T-helper 1 cell (primary cell): ENCODE measurements at places on chromosomes 3 and 15.

DNA sequence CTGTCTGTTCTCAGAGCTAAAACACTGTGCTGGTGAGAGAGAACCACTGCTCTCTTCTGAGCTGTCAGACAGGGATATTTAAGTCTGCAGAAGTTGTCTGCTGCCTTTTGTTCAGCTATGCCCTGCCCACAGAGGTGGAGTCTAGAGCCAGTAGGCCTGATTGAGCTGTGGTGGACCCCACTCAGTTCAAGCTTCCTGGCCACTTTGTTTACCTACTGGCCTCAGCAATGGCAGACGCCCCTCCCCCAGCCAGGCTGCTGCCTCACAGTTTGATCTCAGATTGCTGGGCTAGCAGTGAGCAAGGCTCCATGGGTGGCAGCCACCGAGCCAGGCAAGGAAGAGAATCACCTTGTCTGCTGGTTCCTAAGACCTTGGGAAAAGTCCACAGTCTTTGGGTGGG lies 21.0 kb upstream of the CACNA1D start:
- DNase-seq: no peak

GRCh38 chr3:121295452-121295851 lies 250.3 kb downstream of the POLQ start:
- DNase-seq: no peak

DNA sequence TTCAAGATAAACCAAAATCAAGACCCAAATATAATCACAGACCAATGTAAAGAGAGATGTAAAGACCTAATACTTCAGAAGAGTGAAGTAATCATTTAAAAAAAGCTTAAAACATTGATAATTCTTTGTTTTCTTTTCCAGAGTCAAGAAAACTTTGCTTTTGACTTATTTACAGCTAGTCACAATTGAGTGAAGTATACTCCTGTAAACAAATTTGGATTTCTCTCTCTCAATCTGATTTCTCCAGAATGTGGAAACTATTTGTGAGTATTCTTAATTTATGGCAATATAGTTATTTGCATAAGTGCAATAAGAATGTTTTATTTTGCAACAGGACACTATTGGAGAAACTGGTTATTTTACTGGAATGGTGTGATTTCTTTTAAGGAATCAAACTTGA lies 43.7 kb upstream of the ZBTB20 start:
- no peak for DNase-seq

DNA sequence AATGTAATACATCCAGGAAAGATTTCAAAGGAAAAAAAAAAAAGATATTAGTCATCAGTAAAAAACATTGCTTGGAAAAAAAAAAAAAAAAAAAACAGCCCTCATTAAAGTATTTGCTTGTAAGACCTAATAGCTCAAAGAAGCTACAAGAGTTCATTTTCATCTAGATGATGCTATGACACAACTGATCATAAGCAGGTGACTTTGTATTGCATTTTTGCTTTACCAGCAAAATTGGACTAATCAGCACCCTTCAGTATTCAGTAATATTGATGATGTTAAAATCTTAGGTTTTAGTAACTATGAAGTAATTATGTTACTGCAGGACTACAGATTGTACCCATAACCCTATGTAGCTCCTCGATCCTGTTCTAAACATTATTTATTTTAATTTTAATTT lies 214.7 kb upstream of the CADM2 start:
- DNase-seq: no peak

DNA sequence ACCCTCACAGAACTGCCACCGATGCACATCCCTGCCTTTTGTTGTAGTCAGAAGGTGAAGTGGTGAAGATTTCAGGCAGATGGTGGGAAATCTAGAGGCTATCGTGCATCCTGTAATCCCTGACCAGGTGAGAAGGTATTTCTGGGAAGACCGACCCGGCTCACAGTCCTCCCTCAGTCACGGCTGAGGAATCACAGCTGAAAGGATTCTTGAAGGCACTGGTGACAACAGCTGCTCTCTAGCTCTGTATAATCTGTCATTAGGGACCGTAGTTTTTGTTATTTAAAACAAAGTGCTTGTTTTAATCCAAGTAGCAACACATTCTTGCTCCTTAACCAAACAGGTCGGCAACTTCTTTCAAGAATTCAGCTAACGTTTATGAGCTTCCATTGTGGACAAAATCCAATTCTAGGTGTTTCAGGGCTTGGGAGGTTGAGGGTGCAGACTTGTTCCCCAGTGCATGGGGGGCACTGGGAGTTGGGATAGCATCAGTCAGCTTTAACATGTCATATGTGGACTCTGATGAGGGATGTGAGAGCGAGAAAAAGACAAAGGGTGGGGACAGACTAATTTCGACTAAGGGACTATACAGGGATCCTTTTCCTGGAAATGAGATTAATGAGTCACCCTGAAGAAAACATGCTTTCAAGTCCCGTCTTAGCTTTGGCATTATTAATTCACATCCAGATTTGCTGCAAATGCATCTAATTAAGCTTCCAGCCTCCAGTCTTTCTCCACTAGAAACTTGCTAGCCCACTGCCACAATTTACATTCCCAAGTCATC lies 141.0 kb upstream of the RASGRP1 start:
- no peak for DNase-seq

DNA sequence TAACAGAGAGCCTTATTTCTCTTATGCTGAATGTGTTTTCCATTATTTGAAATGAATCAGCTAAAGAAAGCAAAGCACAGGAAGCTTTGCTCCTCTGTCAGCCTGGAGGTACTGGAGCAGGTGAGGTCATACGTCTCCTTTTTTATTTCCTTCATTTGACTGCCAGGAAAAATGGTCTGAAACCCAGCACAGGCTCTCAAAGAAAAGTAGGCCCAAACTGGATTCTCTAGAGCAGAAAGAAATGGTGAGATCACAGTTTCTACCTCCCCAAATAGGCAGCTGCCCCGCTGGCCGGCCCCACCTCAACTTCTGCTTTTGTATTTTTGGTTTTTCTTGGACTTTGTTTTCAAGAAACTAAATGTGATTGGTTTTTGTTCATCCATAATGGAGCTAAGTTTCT lies 95.1 kb downstream of the RPL39L start:
- no peak for DNase-seq

DNA sequence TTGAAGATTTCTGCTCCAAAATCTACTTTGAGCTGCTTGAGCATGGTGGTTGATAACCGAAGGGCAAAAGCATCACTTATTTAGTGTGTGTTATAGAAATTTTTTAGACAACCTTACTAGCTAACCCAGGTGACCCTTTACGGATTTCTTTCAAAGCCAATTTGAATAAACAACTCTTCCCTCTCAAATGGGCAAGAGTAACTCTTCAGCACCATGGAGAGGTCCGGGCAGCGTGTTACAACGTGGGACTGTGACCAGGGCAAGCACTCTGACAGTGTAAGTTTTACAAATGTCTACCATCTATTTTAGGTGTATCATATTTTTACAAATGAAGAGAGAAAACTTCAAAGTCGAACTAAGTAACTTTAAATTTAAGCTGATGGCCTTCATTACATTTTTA lies 471.8 kb downstream of the MFSD1 start:
- DNase-seq: no peak

DNA sequence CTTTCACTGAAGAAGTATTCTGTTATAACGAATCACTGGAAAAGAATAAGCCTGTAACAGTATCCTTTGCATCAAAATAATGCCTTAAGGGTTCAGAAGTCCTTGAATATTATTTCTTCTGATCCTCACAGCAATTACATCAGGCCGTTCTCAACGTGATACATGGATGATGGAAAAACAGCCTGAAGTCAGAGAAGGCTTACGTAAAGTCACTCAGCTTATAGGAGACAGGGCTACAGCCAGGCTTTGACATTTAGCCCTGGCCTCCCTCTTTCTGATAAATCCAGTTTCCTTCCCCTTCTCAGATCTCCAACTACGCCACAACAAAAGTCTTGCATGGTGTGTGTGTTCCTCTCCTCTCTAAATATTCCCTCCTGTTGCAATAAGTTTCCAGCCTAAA lies 131.9 kb downstream of the ANO10 start:
- DNase-seq: no peak

- no peak for DNase-seq
These were observed 113.2 kb upstream of the MYO5C start for GRCh38 chr15:52408823-52409222.

DNA sequence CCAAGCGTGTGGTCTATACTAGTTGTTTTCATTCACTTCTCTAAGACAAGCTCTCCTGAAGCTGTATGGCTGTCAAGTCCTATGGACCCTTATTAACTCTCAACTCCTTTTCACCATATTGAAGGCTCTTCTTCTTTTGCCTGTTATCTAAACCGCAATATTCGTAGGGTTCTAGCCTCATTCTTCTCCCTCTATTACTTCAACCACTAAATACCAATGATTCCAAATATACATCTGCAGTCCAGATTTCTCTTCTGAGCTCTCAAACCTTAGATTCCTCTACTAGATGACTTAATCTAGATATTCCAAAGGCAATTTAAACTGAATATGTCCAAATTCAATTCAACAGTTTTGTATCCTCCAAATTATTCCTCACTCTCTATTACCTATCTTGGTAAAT lies 24.6 kb downstream of the AQR start:
- DNase-seq: no peak

DNA sequence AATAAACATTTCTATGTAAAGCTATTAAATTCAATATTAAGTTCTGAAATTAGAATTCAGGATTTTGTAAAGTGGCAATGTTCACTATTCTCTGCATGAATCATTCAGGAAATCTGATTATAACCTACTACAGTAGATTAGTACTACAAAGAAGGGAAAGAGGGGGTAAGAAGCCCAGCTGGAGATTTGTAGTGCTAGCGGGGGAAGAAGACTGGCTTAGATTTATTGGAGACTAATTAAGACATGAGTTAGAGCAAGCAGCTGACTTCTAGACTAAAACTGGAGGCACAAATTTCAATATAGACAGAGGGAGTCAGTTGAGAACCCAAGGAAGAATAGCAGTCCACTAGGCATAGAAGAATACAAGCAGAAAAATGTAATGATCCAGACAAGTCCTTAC lies 55.8 kb upstream of the SETMAR start:
- no peak for DNase-seq

DNA sequence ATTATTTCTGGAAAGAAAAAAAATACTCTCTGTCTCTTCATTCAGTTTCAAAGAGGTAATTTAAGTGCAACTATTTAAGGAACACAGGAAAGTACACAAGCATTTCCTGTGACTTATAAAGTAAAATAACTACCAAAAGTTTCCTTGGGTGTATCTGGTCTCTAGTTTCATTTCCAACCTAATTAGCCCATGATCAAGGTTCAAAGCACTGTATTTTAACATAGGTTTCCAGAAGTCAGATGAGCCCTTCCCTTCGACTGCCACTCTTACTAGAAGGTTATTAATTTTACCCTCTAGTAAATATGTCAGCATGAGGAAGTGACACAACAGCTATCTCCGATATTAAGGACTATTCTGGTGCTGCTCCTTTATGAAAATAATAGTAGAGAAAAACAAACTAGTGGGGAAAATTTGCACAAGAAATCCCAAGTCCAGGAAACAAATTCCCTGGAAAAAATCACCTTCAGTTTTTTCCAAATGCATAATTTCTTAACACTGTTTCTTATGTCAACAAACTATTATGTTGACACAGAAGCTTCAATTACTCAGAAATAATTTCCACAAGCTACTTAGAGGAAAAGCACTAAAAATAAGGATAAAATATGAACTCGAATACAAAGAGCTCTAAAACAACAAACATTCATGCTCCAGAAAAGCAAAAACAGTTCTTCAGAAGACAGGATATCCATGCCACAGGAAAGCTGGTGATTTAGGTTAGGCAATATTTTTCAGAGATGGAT lies 35.3 kb downstream of the CCPG1 start:
- no peak for DNase-seq

GRCh38 chr3:38579141-38579540 lies 70.3 kb downstream of the SCN5A start:
- DNase-seq: no peak

- DNase-seq: no peak
These were observed 115.6 kb upstream of the PLXNA1 start for GRCh38 chr3:126867190-126867862.

GRCh38 chr15:57540736-57541135 lies 51.0 kb upstream of the MYZAP start:
- no peak for DNase-seq

DNA sequence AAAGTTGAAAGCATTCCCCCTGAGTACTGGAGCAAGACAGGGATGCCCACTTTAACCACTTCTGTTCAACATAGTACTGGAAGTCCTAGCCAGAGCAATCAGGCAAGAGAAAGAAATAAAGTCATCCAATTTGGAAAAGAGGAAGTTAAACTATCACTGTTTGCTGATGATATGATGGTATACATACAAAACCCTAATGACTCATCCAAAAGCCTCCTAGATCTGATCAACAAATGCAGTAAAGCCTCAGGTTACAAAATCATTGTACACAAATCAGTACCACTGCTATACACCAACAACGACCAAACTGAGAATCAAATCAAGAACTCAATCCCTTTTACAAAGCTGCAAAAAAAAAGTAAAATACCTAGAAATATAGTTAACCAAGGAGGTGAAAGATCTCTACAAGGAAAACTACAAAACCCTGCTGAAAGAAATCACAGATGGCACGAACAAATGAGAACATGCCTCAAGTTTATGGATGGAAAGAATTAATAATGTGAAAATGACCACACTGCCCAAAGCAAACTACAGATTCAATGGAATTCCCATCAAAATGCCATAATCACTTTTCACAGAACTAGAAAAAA lies 40.3 kb downstream of the RPL39L start:
- DNase-seq: no peak

DNA sequence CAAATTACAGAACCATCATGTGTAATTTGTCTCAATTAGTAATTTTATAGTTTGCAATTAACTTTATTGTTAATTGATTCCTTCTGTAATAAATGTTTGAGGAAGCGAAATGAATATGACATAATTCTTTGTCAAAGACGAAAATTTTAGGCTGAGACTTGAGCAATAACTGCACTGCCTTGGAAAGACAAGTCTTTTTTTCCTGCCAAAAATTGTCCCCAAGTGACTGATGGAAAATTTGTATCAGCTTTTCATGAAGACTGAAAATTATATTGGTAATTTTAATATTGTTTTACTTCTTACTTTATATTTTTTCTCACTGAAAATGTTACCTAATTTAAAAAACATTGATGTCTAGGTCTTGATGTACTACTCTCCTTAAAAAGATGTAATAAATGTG lies 622.6 kb downstream of the NLGN1 start:
- DNase-seq: no peak

- no peak for DNase-seq
These were observed 32.5 kb upstream of the GP5 start for GRCh38 chr3:194431554-194431953.

- no peak for DNase-seq
These were observed 316.2 kb downstream of the PTPRG start for GRCh38 chr3:61877359-61878138.

DNA sequence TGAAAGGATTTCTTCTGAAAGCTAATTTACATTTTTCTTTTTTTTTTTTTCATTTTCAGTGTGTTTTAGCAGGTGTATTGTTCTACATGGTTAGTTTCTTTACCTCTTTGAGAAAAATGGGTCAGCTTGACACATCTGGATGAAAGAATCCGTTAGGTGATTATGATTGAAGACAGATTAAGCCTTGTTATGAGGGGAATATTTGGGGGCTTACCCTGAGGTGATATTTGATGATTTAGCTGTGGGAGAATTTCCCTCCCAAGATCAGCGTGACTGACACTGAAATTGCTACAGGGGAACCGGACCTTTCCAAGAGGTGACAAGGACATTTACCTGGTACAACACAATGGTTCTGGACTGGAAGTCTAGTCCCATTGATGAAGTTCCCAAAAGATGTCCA lies 147.5 kb downstream of the NFKBIZ start:
- no peak for DNase-seq
